ENCODE measurements at places on chromosomes 13 and 19. TPM values are rescaled to one million over a fixed set of nuclear protein-coding genes. Genes with fewer than 3 reads are reported as not detected.

ZNF382 gene
- total RNA-seq: 22.2 TPM

FFAR2 gene
- total RNA-seq: 0.76 TPM

KLK1 gene
- total RNA-seq: 0.85 TPM

AKAP8L gene
- 68.3 TPM for total RNA-seq

CPB2 gene
- total RNA-seq: not detected

ICAM5 gene
- 0.19 TPM for total RNA-seq

S1PR2 gene
- 1.8 TPM for total RNA-seq

ZSCAN1 gene
- total RNA-seq: not detected

DNA sequence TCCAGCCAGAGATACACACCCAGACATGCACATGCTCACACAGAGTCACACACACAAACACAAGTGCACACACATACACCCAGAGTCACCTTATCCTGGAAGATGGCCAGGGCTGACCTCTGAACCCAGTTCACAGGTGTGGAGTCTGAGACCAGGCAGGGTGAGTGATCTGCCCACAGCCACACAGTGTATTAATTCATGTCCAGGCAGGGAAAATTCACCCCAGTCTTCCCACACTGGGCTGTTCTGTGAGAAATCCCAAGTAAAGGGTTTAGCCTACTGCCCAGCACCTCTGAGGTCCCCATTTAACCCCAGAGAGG is 2.0 kb downstream of the POU2F2 start:
- no peak for DNase-seq

- DNase-seq: no peak
Measured at GRCh38 chr13:52737965-52738364, 1.7 kb downstream of the CNMD start.

DNA sequence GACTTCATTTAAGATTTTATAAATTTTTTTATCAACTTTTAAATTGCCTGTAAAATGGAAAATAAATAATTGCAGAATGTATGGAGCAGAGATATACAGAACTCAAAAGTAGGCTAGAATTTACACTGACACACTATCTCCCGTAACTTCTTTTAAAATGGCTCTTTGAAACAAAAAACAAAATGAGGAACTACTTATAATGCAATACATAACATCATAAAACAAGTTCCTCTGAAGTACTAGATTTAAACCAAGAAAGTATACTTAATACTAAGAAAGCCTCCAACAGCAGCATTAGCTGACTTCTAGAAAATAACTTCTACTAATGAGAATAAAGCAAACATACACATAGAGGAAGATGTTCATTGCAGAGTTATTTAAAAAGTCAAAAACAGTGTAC is 17.0 kb downstream of the RBM26 start:
- DNase-seq: no peak

GRCh38 chr13:87042946-87043345 is 628.2 kb upstream of the SLITRK5 start:
- DNase-seq: no peak

DNA sequence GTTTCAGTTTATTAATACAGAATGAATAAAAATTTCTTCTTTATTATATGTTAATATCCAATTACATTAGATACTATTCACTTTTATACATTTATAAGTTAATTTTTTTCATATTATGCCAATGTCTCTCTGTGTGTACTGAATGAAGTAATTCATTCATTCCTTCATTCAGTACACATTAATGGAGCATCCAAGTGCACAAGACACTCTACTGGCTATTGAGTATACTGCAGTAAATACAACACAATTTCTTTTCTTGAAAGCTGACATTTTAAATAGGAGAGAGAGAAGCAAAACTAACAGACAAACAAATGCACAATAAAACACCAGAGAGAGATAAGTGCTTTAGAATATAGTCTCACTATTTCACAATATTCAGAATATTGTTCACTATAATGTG is 1038.3 kb upstream of the SPRY2 start:
- DNase-seq: no peak

DNA sequence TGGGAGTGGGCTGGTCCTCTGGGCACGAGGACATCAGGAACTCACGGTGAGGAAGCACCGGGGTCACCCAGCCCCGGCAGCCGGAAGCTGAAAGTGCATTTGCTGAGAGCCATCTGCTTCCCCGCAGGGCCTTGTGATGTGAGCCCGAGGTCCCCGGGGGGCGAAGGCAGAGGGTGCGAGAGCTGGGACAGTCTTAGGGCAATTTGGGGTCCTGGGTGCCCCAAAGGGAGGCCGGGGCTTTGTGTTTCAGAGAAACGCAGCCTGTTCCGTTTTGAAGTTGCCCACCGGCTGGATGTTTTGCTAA is 4.8 kb downstream of the F2RL3 start:
- DNase-seq: no peak

- peak; percentile 43 for DNase-seq
Measured at GRCh38 chr19:18967358-18968146, 26.5 kb upstream of the HOMER3 start.

- DNase-seq: no peak
Measured at GRCh38 chr13:42066542-42066941, 18.1 kb downstream of the DGKH start.

- DNase-seq: no peak
Measured at GRCh38 chr13:50732712-50733111, 110.8 kb downstream of the DLEU7 start.

DNA sequence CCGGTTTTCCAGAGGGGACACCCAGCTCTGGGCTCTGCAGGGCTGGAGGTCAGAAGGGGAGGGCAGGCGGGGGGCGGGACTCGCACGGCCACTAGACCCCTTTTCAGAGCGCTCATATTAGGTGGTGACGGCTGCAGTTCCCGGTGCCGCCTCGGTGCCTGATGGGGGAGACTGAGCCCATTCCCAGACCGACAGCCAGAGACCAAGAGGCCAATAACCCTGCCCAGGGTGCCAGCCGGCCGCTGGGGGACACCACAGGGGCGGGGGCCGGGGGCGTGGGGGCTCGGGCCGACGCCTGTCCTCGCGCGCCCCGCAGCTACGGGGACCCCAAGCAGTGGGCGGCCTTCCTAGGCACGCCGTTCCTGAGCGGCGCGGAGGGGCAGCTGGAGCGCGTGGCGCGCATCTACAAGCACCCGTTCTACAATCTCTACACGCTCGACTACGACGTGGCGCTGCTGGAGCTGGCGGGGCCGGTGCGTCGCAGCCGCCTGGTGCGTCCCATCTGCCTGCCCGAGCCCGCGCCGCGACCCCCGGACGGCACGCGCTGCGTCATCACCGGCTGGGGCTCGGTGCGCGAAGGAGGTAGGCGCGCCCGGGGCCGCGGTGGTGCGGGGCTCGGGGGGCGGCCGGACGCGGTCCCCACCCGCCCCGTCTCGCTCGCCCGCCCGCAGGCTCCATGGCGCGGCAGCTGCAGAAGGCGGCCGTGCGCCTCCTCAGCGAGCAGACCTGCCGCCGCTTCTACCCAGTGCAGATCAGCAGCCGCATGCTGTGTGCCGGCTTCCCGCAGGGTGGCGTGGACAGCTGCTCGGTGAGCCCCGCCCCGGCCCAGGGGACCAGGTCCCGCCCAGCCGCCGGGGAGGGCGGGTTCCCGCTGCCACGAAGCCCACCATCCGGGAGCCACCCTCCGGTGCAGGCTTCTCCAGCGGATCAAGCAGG is 2.4 kb downstream of the TIMM13 start:
- DNase-seq: peak; percentile 47

GRCh38 chr13:20127262-20127561 is 33.6 kb downstream of the GJA3 start:
- no peak for DNase-seq

DNA sequence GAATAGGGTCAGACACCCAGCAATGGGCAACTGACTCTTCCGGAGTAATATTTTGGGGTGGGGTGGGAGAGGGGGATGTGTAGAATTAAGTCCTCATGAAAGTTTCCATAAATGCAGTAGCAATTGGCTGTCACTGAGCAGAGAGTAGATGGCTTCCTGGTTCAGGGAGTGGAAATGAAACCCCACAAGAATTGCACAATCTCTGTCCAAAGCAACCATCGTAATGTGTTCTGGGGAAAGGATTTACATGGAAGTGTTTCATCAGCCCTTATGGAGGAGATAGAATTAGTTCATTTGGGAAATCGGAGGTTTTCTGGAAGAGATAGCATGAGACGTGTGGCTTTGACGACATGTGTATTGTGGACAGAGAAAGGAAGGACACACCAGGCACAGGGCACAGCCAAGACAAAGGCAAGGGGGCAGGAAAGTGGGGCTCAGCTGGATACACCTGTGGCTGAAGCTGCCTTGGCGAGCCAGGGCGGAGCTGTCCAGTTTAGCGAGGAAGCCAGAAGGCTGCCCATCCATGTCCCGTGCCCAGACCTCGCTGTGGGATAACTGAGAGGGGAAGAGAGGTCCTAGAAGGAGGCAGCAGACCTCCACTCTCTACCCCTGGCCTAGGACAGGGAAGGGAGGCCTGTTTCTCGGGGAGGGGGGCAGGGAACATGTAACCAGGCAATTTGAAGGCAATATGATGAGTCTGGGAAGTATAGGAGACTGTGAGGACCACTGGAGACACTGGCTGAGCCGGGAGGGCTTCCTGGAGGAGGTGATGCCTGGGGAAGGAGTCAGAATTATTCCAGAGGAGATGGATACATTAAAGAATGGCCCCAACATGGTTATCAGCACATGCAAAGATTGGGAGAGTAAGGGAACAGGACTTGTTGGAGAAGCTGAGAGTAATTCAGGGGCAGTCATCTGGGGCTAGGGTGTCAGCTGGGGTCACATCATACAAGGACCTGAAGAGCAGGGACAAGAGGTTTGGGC is 2.6 kb upstream of the CLEC4G start:
- DNase-seq: no peak

DNA sequence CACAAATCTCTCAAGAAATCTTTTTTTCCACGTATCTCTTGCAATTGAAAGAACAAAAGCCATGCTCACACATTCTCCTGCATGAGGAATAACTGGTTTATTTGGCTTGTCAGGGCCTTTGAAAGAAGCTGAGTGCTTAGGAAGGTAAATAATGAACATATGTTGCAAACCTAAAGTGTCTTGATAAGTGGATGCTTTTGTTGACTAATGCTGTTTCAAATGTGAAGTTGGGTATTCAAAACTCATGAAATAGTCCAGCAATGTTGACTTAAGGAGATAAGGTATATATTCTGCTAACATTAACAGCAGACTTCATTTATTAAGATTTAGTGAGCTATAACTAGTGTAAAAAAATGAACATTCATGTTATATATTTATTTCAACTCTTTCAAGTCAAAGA is 1792.7 kb upstream of the MIR17HG start:
- no peak for DNase-seq

DNA sequence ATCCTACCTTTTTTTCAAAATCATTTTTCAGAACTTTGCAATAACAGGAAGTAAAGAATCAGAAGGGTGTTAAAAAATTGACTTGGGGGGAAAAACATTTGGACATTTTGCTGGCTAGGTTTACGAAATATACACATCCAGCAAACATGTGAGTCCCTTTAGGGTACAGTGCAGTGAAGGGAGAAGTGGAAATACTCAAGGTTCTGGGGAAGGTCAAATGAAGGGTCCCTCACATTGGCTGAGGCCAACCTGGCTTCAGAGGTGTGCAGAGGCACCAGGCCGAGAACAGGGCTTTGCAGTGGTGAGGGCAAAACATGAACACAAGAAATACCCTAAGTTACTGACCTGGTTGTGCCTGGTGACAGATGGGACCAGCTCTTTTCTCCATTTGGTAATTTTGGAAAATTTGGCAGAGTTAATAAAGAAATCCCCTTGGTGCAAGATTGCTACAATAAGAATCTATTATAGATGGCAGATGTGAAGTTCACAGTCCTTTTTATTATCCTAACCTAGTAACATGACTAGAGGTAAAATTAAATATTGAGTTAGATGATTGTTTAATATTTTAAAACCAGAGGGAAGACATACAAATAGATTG is 1.5 kb upstream of the UPF3A start:
- no peak for DNase-seq

GRCh38 chr13:51618626-51619025 is 34.4 kb downstream of the WDFY2 start:
- no peak for DNase-seq

GRCh38 chr19:12838182-12838885 is at the start of gene MAST1:
Gene MAST1, plus strand, starts transcription at chr19:12838515. Its CDS starts 58 bp downstream, at chr19:12838573.
- peak; percentile 25 for DNase-seq

- DNase-seq: no peak
Measured at GRCh38 chr13:35293579-35294226, 182.8 kb downstream of the MAB21L1 start.

DNA sequence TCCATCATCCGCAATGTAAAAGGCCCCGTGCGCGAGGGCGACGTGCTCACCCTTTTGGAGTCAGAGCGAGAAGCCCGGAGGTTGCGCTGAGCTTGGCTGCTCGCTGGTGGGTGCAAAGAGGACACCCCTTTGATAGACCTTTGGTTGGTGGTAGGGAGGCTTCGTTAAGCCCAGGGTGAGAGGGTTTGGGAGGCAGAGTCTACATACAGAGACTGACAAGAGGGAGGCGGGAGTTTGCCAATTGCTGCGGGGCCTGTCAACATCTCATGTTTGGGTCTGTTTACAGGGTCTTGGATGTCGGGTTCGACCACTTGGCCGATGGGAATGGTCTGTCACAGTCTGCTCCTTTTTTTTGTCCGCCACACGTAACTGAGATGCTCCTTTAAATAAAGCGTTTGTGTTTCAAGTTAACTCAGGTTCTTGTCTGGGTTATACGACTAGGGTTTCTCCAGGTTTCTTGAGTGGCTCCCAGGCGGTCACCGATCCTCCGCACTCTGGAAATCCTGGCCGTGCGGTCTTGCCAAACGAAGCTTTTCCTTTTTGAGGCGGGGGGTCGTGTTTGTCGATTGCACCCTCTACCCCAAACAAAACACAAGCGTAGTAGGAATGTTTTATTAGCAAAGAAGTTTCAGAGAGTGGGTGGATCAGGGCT is 816 bp downstream of the RPS28 start:
- DNase-seq: no peak

- no peak for DNase-seq
Measured at GRCh38 chr13:21069561-21070004, 8.2 kb upstream of the LATS2 start.

GRCh38 chr13:114235697-114236096 is 1.0 kb downstream of the CDC16 start:
- no peak for DNase-seq

DNA sequence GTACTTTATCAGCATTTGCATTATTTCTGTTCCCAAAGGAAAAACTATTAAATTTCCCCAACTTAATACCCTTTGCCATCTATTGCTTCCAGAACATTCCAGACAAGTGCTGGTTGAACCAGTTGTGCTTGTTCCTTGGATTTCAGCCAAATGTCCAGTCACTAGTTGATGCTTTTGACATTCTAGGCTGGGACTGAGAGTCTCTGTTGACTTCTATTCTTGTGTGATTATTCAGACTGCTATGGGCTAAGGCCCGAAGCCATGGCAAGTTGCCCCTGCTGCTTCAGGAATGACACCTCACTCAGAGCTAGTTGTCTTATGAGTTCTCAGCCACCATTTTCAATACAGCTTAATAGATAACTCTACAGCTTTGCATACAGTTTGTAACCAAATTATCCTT is 458.1 kb upstream of the ARGLU1 start:
- peak; percentile 30 for DNase-seq

GRCh38 chr13:73722120-73722519 is 412.1 kb downstream of the KLF12 start:
- DNase-seq: no peak

DNA sequence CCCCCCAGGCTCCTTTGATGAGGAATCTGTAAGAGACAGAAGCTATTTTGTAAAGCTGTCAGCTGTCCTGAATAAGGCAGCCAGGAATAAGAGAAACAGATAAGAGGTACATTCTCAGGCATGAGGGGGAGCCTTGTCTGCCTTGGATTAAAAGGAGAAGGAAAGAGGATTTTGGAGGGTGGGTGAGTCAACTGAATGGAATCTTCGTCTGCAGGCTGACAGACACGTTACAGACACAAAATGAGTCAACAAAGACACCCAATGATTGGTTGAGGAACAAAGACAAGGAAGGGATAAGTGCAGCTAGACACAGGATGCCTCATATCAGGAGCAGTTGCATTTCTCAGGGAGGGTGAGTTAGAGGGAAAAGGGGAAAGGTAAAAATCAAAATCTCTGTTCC is 162.5 kb downstream of the OLFM4 start:
- no peak for DNase-seq

Measured in heart right ventricle (tissue), 16 donors.